ENCODE measurements at places on chromosomes 4 and X.

DNA sequence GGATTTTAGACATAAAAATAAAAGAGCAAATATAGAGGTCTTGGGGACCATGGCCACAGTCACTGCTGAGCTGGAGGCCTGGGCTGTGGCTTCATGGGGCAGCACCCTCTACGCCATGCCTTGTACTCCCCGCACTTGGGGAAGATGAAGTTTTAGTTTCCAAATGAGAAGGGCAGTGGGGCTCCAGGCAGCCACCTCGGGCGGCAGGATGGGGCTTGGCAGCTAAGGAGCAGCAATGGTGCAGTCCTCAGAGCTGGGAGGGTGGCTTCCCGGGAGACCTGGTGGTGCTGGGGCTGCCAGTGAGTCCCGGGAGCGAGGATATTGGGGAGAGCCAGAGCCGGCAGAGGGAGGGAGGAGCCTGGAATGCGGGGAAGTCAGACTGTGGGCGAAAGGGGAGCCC lies 2.4 kb downstream of the CXCR3 start:
- DNase-seq: peak; percentile 69

- no peak for DNase-seq
Measured at GRCh38 chr4:173121076-173121561, 47.5 kb upstream of the GALNT7 start.

GRCh38 chr4:44147571-44148075 lies 301.0 kb downstream of the KCTD8 start:
- DNase-seq: no peak

- no peak for DNase-seq
Measured at GRCh38 chr4:105978684-105979296, 83.5 kb downstream of the NPNT start.

GRCh38 chr4:176425035-176425434 lies 105.3 kb downstream of the SPCS3 start:
- no peak for DNase-seq

- no peak for DNase-seq
Measured at GRCh38 chrX:30513284-30513683, 64.3 kb downstream of the TASL start.

DNA sequence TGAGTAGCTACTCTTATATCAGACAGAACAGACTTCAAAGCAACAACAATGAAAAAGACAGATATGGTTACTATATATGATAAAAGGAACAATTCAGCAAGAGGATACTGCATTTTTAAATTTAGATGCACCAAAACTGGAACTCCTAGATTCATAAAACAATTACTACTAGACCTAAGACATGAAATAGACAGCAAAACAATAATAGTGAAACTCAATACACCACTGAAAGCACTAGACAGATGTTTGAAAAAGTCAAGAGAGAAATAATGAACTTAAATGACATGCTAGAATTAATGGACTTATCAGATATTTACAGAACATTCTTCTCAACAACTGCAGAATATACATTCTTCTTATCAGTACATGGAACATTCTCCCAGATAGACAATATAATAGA lies 99.5 kb upstream of the ITM2A start:
- no peak for DNase-seq

DNA sequence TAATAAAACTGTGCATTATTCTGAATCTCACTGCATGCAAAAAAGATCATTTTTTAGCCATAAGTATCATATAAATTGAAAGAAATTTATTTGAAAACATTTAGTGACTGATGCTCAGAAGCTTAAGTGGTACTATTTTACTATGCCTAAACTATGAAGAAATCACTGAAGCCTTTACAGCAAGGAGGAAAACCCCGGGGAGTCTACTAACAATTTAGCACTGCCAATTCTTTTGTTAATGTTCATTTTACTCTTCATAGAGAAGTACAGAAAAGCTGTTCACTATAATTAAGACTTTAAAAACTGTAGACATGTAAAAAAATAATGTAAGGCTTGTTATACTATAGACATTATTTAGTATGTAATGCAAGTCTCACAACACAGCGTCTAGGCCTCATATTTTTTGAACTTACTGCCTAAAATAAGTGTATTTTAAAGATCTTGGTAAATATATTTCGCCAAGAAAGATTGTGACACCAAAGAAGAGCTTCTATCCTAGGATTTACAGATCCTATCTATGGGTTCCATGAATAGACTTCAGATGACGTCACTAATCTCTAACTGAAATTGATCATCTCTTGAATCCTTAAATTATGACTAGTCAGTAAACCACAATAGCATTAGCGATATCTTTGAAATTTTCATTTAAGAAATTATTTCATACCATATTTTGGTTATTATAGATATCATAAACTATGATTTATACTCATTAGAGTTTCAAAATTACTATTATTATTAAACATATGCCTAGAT lies 602.5 kb downstream of the TMA16 start:
- no peak for DNase-seq

GRCh38 chr4:134422776-134423175 lies 221.2 kb upstream of the PABPC4L start:
- DNase-seq: no peak

DNA sequence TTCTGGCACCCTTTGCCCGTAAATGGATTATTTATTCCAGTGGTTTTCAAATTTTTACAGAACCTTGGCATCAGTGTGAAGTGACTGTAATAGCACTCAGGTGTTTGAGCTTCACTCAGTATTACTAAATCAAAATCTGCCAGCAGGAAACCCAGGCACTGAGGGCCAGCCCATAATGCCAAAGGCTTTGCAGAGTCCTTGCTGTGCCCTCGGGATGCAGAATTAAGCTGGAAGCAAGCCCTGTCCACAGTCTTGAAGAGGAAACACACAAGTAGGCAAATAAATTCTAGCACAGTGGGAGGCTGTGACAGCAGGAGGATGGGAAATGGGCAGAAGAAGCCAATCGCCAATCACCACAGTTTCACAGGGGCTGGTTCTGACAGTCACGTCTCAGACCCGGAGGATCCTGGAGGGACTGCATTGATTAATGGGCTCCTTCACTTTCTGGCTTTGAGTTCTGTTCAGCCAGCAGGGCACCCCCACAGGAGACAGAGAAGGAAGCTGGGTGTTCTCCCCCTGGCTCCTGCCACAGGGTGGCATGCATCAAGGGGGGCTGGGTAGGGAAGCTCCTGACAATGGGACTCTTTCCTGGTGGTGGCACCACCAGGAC lies 138.8 kb downstream of the MTNR1A start:
- no peak for DNase-seq

- DNase-seq: no peak
Measured at GRCh38 chr4:25007598-25007997, 23.1 kb downstream of the LGI2 start.

DNA sequence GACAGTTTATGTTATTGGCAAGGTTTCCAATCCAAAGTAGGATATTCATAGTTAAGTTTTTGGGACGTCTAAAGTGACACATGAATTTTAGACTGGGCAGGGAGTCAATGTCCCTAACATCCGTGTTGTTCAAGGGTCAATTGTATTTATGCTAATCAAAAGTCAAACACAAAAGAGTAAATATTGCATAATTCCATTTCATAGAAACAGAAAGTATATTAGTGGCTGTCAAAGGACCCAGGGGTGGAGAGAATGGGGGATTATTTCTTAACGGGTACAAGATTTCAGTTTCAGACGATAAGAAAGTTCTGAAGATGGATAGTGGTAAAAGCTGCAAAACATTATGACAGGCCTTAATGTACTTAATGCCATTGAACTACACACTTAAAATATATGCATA lies 971.8 kb upstream of the AGA start:
- no peak for DNase-seq
